GM12892 (cell line): ENCODE measurements at places on chromosomes 5 and 9.
A peak's percentile ranks its signal among the peaks of the same experiment; 100 is the strongest.

GRCh38 chr5:170488570-170488969, 15.2 kb upstream of the KCNIP1 start:
- no peak for DNase-seq

GRCh38 chr5:31911291-31912265, 262.5 kb downstream of the GOLPH3 start:
- no peak for DNase-seq

- no peak for DNase-seq
Observed at GRCh38 chr9:125258832-125259534, 2.6 kb upstream of the GAPVD1 start.

- no peak for DNase-seq
Observed at GRCh38 chr5:43753069-43753468, 150.1 kb downstream of the NNT start.

- no peak for DNase-seq
Observed at GRCh38 chr9:134598884-134599245, 42.7 kb upstream of the COL5A1 start.

GRCh38 chr9:98374385-98375051, 119.1 kb upstream of the TBC1D2 start:
- DNase-seq: no peak

DNA sequence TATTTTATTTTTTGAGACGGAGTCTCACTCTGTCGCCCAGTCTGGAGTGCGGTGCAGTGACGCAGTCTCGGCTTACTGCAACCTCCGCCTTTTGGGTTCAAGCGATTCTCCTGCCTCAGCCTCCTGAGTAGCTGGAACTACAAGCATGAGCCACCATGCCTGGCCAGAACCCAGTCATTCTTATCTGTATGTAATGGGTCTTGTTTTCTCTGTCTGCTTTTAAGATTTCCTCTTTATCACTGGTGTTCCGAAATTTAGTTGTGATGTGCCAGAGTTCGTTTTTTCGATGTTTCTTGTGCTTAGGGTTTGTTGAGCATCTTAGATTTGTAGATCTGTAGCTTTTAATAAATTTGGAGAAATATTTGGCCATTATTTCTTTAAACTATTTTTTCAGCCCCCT, 19.2 kb downstream of the SLC25A25 start:
- no peak for DNase-seq

GRCh38 chr9:5629312-5630080, 589 bp downstream of the RIC1 start:
- DNase-seq: peak; percentile 25

DNA sequence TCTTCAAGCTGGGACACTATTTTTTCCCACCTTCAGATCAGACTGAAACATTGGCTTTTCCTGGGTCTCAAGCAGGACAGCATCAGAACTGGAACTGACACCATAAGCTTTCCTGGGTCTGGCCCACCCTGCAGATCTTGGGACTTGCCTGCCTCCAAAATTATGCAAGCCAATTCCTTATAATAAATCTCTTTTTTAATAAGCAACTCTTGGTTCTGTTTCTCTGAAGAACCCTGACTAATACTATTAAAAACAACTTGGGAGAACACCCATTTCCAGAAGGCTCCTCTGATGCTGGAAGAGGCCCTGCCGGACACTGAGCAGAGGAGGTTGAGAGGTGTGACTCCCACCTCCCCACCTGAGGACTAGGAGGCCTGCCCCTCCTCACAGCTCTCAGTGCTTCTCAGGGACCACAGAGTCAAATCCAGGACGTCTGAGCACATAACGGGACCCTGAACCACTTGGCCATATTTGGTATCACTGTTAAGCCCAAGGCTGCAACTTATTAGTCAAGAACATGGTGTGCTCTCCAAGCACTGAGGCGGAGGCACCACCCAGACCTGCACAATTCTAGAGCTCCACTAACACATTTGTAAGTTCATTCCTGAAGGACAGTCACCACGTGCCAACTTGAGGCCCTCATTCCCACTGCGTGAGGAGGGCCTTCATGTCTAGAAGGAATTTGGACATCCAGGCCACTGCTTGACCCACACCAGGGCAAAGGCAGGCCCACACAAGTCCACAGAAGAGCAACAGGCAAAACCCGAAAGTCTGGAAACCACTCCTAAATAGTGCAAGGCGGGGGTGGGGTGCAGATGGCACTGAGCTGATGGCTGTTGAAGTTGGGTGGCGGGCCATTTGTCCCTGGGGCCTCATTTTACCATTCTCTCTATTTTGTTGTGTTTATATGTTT, 9.5 kb downstream of the SHC3 start:
- DNase-seq: no peak

DNA sequence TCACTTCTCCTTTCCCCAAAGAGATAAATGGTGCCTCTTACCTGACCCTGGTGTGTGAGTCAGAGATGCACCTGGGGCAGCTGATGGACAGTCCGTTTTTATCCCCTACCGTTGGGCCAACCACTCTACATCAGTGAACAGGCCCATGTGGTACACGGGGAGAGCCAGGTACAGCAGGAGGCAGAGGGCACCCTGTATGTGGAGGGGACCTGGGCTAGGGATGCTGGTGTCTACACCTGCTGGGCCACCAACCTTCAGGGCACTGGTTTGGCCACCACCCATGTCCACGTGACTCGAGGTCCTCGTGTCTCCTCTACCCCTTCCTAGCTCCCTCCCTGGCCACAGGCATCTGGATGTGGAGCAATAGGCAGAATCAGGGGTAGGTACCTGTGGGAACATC, 22.7 kb upstream of the ANXA6 start:
- DNase-seq: no peak

DNA sequence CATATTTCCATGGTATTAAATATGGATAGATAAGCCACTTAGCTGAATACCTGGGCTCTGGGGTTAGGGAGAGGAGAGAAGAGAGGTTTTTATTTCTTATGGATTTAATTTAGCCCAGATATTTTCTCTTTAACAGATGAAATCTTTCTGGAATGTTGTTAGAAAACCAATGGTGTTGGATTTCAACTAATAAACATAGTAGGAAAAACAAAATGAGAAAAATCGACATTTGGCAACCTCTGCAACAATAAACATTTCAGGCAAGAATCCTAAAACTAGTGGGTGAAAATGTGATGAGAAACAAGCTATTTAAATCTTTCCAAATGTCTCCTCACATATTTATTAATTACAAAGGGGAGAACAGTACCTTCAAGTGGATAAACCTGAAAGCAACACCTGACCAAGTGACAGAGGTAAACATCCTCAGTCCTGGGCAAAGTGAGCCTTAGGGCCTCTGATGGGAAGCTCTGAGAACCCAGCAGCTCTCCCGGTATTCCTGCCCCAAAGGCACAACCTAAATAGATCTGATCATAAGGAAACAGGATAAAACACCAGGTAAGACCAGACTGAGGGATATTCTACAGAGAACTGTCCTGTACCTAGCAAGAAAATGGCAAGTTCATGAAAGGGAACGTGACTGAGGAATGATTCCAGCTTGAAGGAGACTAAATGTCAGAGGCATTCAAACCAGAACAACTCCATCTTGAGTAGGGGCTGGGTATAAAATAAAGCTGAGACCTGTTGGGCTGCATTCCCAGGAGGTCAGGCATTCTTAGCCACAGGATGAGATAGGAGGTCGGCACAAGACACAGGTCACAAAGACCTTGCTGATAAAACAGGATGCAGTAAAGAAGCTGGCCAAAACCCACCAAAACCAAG, 163.7 kb downstream of the ESM1 start:
- no peak for DNase-seq

- no peak for DNase-seq
Observed at GRCh38 chr5:83172655-83173054, 95.3 kb downstream of the XRCC4 start.

GRCh38 chr9:79817438-79818004, 245.8 kb downstream of the TLE4 start:
- no peak for DNase-seq

DNA sequence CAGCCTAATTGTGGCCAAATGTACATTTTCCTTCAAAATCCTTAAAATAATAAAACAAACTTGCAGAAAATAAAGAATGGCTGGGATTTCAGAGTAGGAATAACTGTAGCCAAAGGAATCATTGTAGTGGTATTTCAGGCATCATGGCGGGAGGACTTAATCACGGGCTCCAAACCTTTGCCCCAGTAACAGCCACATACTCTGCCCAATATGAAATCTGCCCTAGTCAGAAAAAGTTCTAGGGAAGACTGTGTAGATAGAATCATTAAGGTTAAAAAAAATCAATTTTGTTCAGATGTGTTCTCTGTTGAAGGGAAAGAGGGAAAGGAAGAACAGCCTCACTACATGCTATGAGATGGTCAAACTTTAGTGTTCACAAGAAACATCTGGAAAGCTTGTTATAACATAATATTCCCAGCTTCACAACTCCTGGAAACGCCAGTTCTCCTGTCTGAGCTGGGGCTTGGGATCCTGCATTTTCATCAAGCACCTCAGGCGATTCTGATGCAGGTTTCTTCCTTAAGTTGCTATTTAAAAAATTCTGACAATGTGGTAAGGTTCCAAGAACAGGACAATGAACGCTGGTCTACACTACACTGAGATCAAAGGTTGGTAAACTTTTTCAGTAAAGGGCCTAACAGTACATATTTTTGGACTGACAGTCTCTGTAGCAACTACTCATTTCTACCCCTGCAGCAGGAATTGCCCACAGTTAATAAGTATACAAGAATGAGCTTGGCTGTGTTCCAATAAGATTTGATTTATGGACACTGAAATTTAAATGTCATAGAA, 87.9 kb downstream of the CEMIP2 start:
- DNase-seq: no peak

GRCh38 chr9:132474253-132474652, 64.2 kb downstream of the CFAP77 start:
- DNase-seq: no peak

- DNase-seq: no peak
Observed at GRCh38 chr9:121802753-121803152, 151.3 kb downstream of the DAB2IP start.
